ENCODE measurements at places on chromosomes 7 and 10. TPM values are rescaled to one million over a fixed set of nuclear protein-coding genes. Genes with fewer than 3 reads are reported as not detected.

Gene DLG5
- total RNA-seq: 35.2 TPM

Gene TLX1
- total RNA-seq: not detected

Gene HYAL4
- total RNA-seq: not detected

Gene GIMAP2
- total RNA-seq: not detected

Gene EGFR
- 108 TPM for total RNA-seq

Gene DKK1
- total RNA-seq: 475 TPM
